D721Med (cell line): ENCODE measurements at places on chromosomes 3 and 15.

DNA sequence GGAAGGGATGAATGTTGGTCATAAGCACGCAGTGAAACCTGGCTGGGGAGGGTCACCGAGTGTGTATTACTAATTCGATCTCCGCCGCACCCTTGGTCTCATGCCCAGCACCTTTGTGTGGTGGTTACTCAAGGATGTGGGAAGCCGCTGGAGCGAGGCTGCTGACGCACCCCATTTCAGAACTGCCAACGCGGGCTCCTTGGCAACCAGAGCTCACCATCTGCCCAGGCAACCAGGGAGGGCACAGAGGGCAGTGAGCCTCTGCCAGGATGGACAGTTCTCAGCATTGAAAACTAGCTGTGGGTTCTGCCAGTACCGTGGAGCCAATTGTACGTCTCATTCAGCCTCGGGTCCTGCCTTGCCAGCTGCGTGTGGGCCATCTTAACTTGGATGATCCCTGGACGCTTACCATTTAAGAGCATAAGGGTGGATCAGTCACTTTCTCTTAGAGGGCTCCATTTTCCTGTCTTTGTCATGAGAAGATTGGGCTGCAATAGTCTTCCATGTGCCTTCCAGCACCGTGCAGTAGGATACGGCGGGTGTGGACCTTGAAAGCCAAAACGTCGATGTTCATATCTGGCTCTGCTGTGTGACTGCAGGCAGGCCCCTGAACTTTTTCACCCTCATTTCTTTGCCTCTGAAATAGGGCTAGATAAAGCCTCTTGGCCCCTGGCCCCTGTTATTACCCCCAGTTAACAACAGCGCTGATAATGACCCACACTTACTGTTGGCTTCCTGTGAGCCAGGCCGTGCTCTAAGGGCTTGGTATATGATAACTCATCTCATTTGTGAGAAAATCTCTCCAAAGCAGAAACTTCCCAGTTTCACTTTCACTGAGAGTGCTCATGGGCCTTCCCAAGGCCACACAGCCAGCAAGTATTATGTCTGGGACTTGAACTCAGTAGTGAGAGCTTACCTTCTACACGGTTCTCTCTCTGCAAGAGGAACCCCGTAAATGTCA, 238.8 kb downstream of the OPA1 start:
- no peak for DNase-seq

DNA sequence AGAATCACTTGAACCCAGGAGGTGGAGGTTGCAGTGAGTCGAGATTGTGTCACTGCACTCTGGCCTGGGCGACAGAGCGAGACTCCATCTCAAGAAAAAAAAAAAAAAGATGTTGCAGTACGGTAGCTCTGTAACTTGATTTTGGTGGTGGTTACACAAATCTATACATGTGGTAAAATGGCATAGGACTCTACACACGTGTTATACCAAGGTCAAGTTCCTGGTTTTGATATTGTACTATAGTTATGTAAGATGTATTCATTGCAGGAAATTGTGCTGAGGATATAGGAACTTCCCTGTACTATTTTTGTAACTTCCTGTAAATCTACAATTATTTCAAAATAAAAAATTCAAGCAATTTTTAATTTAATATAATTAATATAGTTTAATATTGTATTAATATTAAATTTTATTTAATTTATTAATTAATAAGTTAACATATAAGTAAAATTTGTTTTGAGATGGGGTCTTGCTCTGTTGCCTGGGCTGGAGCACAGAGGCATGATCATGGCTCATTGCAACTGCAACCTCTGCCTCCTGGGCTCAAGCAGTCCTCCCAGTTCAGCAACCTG, 9.9 kb downstream of the MYD88 start:
- no peak for DNase-seq

DNA sequence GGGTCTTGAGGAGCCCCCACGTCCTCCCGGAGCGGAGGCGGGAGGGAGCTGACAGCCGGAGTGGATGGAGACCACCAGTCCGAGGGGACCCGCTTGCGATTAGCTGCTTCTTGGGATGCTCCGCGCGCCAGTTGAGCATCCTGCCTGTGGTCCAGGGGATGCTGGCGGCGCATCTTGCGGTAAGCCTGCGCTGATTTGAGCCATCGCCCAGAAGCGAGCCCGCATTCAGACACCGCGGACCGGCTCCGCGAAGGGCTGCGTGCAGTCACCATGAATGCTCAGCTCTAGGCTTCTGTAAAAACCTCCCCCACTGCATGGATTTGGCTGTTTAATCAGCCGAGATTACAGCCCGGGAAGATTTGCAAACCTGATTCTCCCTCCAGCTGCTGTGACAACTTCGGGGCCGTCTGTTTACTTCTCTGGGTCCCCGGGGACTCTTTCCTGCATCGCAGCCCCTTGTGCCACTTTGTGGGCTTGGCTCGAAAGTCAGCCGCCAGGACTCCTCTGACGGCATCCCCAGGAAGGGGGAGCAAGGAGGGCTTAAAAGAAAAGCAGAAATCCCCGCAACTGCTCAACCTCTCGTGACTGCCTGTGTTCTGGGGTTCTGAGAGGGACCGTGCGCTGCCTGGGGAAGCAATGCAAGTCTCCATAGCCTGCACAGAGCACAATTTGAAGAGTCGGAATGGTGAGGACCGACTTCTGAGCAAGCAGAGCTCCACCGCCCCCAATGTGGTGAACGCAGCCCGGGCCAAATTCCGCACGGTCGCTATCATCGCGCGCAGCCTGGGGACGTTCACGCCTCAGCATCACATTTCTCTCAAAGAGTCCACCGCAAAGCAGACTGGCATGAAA, 171.1 kb downstream of the KCNAB1 start:
- DNase-seq, result peak; percentile 63

GRCh38 chr15:66875588-66876420, 173.8 kb downstream of the SMAD6 start:
- DNase-seq, result no peak

DNA sequence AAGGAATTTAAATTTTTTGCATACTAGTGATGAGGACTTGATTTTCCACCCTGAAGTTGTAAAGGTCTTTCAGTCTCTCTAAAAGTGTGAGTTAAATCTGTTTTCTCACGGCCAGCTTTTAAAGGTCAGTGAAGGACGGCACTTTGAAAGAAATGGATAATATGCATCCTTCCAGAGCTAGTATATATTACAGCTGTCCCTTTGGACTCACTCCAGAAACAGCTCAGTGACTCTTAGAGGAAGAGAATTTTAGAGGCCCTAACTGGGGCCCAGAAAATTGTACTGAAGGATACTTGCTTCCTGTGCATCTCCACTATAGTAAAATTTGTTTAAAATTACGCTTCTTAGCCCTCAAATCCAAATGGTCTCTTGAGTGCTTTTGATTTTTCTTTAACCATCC, 41.6 kb downstream of the PIK3CA start:
- no peak for DNase-seq

- DNase-seq, result no peak
Observed at GRCh38 chr15:64455961-64456371, 4.4 kb upstream of the ZNF609 start.

DNA sequence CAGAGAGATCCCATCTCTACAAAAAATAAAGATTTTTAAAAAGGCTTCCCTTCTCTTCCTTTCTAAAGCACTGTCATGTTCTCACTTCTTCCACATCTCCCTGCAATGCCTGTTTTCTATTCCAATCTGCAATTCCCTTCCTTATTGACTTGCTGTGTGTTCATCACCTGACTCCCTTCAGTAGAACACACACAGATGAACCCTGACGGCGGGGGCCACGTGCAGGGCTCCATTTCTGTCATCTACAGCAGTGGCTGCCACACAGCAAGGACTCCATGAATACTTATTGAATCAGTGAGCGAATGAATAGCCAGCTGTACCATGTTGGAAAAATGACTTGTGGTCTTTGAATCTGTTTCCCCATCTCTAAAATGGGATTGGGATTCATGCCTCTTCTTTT, 26.1 kb downstream of the BHLHE40 start:
- no peak for DNase-seq

DNA sequence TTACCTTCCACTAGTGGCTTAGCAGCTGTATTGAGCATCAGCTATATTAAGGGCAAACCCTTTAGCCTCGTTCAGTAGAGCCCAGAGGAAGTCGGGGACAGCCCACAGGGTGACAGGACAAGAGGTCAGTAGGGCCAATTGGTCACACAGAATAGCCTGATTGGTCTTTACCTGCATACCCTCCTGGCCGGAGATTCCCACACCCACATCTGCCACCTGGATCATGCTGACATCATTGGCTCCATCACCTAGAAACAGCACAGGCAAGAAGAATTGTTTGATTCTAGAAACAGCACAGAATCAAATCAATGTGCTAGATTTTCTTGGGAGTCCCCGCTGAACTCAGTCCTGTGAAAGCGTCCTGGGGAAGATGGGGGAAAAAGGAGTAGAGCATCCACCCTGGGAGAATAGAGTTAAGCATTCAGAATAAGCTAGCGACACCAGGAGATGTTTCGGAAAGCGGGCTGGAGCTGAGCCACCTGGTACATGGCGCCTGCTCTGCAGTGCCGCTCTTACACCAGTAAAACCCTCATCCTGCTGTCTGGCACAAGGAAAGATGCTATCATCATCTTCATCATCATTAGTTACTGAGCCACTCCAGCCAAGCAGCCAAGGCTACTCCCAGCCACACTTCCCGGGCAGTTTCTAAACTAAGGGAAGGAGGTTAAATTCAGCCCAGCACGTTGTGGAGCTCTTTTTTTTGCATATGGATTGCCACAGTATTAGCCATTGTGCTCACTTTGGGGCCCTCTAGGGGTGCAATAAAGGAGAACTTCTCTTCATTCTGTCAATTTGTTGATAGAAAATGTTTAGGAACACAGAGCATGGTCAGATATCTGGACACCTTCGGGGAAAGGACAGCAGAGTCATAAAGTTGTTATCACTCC, 171.3 kb downstream of the ATP10A start:
- no peak for DNase-seq
